ENCODE measurements at places on chromosomes 3 and 15.

GRCh38 chr3:38655708-38656300, 6.3 kb upstream of the SCN5A start:
- peak; percentile 8 for DNase-seq

- no peak for DNase-seq
Measured at GRCh38 chr3:86738684-86739083, 252.3 kb downstream of the VGLL3 start.

GRCh38 chr3:46705022-46705530, 3.9 kb downstream of the TMIE start:
- peak; percentile 7 for DNase-seq

GRCh38 chr3:7800006-7800780, 701.4 kb upstream of the LMCD1 start:
- no peak for DNase-seq

- peak; percentile 53 for DNase-seq
Measured at GRCh38 chr15:57522148-57522547, 69.6 kb upstream of the MYZAP start.

GRCh38 chr3:151379083-151379734, 5.3 kb downstream of the P2RY12 start:
- DNase-seq: no peak

GRCh38 chr3:179063945-179064560, 7.6 kb downstream of the ZMAT3 start:
- DNase-seq: no peak

DNA sequence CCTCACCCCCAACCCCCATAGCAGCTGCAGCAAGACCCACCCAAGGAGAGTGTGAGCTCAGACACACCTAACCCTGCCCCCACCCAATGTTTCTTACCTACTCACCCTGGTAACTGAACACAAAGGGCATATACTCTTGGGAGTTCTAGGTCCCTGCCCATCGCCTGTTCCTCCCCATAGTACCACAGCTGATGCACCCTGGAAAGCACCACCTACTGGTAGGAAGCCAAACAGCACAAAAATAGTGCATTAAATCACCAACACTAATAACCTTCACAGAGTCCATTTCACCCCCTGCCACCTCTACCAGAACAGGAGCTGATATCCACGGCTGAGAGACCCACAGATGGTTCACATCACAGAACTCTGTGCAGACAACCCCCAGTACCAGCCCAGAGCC, 245.2 kb downstream of the EFHB start:
- no peak for DNase-seq

All from NCI-H446 (cell line).